ENCODE measurements at places on chromosomes 2 and 18. TPM values are rescaled to one million over a fixed set of nuclear protein-coding genes. Genes with fewer than 3 reads are reported as not detected.
A peak's percentile ranks its signal among the peaks of the same experiment; 100 is the strongest.

- no peak overlapping the region for H3K4me3 ChIP-seq
- DNase-seq, result no peak
- no peaks in the 10 kb centered on the region for H3K27me3 ChIP-seq
Observed at GRCh38 chr2:198144660-198145059, 340.3 kb downstream of the PLCL1 start.

MAB21L4 gene
- not detected for total RNA-seq

- peak overlapping the region; percentile 25 for H3K4me3 ChIP-seq
- H3K27ac ChIP-seq, result no peak overlapping the region
- H3K27me3 ChIP-seq, result no peaks in the 10 kb centered on the region
- no peaks in the 10 kb centered on the region for H3K36me3 ChIP-seq
Observed at GRCh38 chr18:60358516-60358915, 14.1 kb downstream of the MC4R start.

EGR4 gene
- total RNA-seq, result not detected

GRCh38 chr18:23369266-23369665, 83.8 kb upstream of the RIOK3 start:
- no peak for DNase-seq
- peaks cover 14% of the 10 kb centered on the region for H3K4me1 ChIP-seq
- no peaks in the 10 kb centered on the region for H3K27me3 ChIP-seq
- H3K27ac ChIP-seq, result no peak overlapping the region

DNA sequence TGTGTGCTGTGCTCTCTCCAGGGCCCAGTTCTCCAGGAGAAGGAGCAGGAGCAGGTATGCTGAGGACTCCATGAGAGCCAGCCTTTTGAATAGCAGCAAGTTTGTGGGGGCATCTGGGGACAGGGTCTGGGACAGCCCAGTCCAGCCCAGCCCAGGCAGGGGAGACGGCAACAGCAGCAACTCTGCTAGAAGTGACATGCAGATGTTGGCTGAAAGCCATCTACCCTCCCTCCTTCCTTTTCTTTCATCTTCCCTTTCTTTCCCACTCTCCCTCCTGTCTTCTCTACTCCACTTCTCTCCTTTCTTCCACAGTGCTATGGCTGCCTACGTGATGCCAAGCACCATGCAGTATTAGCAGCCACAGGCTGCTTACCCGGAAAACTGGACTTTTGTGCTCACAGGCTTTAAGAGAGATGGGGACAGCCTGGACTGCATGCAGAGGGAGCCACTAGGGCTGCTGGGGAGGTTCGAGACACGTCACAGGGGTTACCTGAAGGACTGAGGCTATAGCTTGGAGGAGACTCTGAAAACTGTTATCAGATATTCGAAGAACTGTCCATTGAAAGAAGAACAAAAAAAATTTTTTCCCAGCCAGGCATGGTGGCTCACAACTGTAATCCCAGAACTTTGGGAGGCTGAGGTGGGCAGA, 23.8 kb upstream of the YWHAQ start:
- H3K4me1 ChIP-seq, result peaks cover 39% of the 10 kb centered on the region
- no peaks in the 10 kb centered on the region for H3K36me3 ChIP-seq
- DNase-seq, result no peak
- H3K4me3 ChIP-seq, result no peak overlapping the region
- peak overlapping the region; percentile 100 for H3K27ac ChIP-seq

EPG5 gene
- total RNA-seq, result 77.7 TPM

CHRNA1 gene
- not detected for total RNA-seq

TMEM178A gene
- 0.32 TPM for total RNA-seq

DNA sequence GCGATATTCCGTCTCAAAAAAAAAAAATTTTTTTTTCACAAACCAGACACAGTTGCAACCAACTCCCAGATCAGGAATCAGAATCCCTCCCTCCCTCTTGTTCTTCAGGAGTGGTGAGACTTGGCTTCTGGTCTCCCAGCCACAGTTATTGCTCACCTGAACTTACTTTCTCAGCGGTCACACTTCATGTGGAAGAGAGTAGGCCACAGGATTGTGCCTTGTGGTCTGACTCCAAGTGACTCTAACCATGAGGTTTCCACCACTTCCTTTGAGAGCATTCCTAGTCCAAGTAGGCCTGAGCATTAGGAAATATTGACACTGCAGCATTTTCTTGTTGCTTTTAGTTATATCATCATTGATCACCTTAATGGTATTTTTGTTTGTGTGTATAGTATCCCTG, 12.1 kb downstream of the FMNL2 start:
- peaks cover 6% of the 10 kb centered on the region for H3K4me1 ChIP-seq
- H3K4me3 ChIP-seq, result no peak overlapping the region
- no peaks in the 10 kb centered on the region for H3K36me3 ChIP-seq
- H3K27me3 ChIP-seq, result no peaks in the 10 kb centered on the region
- DNase-seq, result peak; percentile 73

GRCh38 chr2:460861-461260, 173.0 kb upstream of the ALKAL2 start:
- no peaks in the 10 kb centered on the region for H3K4me1 ChIP-seq
- no peaks in the 10 kb centered on the region for H3K27me3 ChIP-seq
- DNase-seq, result no peak
- H3K4me3 ChIP-seq, result no peak overlapping the region

RND3 gene
- total RNA-seq, result 271 TPM

GRCh38 chr2:197163712-197164140, 146.9 kb downstream of the ANKRD44 start:
- H3K36me3 ChIP-seq, result no peaks in the 10 kb centered on the region
- no peak overlapping the region for H3K4me3 ChIP-seq
- H3K4me1 ChIP-seq, result peaks cover 16% of the 10 kb centered on the region
- H3K27me3 ChIP-seq, result no peaks in the 10 kb centered on the region
- no peak overlapping the region for H3K27ac ChIP-seq

ERBB4 gene
- total RNA-seq, result not detected

DNA sequence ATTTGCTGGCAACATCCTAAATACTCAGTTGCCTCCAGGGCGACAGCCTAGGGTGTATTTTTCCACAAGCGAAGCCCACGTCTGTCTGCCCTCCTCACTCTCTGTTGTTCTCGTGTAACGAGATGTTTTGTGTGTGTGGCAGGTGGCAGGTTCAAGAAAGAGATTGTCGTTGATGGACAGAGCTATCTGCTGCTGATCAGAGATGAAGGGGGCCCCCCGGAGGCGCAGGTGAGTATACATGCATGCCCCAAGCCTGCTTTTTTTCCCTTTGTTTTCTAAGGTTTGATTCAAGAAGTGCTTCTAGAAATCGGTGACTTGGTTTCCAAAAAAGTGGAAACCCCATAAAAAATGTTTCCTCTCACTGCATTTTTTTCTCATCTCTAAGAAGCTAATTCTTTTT, 247.0 kb downstream of the AGAP1 start:
- H3K4me1 ChIP-seq, result no peaks in the 10 kb centered on the region
- no peak overlapping the region for H3K27ac ChIP-seq
- H3K36me3 ChIP-seq, result no peaks in the 10 kb centered on the region
- DNase-seq, result no peak

GRCh38 chr2:231713730-231714638, 5.7 kb downstream of the PTMA start:
- H3K36me3 ChIP-seq, result no peaks in the 10 kb centered on the region
- H3K4me3 ChIP-seq, result no peak overlapping the region
- H3K27me3 ChIP-seq, result no peaks in the 10 kb centered on the region

- no peaks in the 10 kb centered on the region for H3K27me3 ChIP-seq
- no peak for DNase-seq
- no peaks in the 10 kb centered on the region for H3K36me3 ChIP-seq
- H3K4me3 ChIP-seq, result no peak overlapping the region
- H3K27ac ChIP-seq, result no peak overlapping the region
Observed at GRCh38 chr18:73232933-73233332, 365.1 kb upstream of the NETO1 start.

GRCh38 chr18:21275645-21276044, 33.6 kb downstream of the GREB1L start:
- H3K27ac ChIP-seq, result no peak overlapping the region
- H3K36me3 ChIP-seq, result no peaks in the 10 kb centered on the region
- no peaks in the 10 kb centered on the region for H3K4me1 ChIP-seq
- no peak for DNase-seq
- H3K27me3 ChIP-seq, result no peaks in the 10 kb centered on the region
- H3K4me3 ChIP-seq, result no peak overlapping the region

DNA sequence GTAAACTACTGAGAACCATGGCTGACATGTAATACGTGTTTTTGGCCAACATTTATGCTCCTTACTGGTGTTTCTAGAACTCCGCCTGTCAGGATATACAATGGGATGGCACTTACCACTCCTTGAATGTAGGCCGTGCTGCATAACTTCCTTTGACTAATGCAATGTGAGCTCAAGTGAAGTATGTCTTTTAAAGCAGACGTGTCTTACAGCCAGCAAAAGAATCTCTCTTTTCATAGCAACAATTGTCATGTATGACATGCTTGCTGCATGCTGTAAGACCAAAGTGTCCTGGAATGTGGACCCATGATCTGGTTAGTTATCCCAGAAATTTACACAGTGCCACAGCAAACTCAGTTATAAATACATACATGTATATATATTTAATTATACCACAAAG, 1202.7 kb upstream of the PIK3C3 start:
- H3K4me3 ChIP-seq, result no peak overlapping the region
- DNase-seq, result no peak
- no peaks in the 10 kb centered on the region for H3K4me1 ChIP-seq
- H3K27me3 ChIP-seq, result no peaks in the 10 kb centered on the region
- H3K36me3 ChIP-seq, result no peaks in the 10 kb centered on the region

Measured in GM23248 (cell line).